ENCODE measurements at places on chromosomes 2 and 18.

DNA sequence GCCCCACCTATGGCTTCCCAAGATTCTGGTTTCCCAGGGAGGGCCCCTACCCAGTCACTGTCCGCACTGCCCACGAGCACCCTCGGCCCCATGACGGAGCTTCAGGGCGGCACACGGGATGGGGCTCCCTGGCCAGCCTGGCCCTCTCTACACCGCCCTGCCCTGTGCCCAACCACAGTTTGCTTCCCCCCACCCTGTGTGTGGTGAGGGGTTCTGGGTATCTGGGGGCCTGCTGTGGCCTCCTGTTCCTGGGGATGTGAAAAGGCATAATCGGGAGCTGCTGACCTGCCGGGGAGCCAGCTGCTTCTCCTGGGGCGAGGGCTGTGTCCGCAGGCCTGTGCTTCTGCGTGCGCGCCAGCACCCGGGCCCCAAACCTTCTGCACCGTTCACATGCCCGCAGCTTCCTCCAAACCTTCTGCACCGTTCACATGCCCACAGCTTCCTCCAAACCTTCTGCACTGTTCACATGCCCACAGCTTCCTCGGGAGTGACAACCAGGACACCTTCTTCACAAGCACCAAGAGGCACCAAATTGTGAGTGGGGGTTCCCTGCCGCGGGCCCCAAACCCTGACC, 12.4 kb downstream of the ANO7 start:
- no peak overlapping the region for H3K4me3 ChIP-seq
- H3K27ac ChIP-seq = no peak overlapping the region
- DNase-seq = no peak

DNA sequence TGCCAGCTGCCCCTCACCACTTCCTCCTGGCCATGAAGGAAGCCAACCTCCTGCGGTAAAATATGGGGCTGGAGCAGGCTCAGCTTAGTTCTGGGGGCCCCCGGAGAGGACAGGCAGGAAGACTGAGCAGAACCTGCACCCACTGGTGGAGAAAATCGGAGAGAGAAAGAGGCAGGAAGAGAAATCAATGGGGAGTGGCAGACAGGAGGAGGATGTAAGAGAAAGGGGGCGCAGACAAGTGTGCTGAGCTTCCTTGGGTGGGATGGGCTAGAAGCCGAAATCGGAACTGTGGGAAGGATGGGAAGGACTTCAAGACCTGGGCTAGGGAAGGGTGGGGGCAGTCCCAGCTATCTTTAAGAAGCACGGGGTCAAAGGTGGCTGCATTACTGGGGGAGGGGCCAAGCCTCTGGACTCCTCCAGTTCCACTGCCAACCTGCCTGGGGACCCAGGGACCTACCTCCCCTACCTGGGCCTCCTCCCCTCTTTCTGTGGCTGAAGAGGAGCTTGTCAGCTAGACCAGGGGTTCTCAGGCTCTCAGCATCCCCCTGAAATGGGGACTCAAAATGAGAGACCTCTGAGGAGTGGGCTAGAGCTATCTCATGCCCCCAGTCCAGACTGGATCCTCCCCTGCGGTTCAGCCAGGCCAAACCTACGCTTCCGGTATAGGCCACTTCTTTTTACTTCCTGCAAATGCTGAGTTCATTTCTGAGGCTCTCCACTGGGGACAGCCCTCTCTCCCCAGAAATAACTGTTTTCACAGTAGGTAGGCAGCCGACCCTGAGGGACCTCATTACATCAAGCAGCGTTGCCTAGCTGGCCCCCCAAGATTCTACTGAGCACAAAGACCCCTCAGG, 33.6 kb upstream of the B3GNT7 start:
- no peak overlapping the region for H3K4me3 ChIP-seq
- H3K27me3 ChIP-seq = no peaks in the 10 kb centered on the region
- no peaks in the 10 kb centered on the region for H3K36me3 ChIP-seq
- H3K27ac ChIP-seq = peak overlapping the region; percentile 85

GRCh38 chr2:29187926-29188325, 72.7 kb downstream of the CLIP4 start:
- no peaks in the 10 kb centered on the region for H3K4me1 ChIP-seq
- H3K27me3 ChIP-seq = no peaks in the 10 kb centered on the region
- no peak overlapping the region for H3K27ac ChIP-seq
- no peak overlapping the region for H3K4me3 ChIP-seq

- no peaks in the 10 kb centered on the region for H3K27me3 ChIP-seq
- H3K4me3 ChIP-seq = no peak overlapping the region
- no peak overlapping the region for H3K27ac ChIP-seq
- no peak for DNase-seq
These were observed 172.5 kb upstream of the KLF7 start for GRCh38 chr2:207338220-207338607.

GRCh38 chr2:101193033-101193626, 41.9 kb upstream of the TBC1D8 start:
- no peak for DNase-seq
- H3K27ac ChIP-seq = no peak overlapping the region
- H3K4me3 ChIP-seq = no peak overlapping the region
- peaks cover 4% of the 10 kb centered on the region for H3K4me1 ChIP-seq
- no peaks in the 10 kb centered on the region for H3K27me3 ChIP-seq

GRCh38 chr2:218305383-218305782, 13.1 kb upstream of the TMBIM1 start:
- peaks cover 7% of the 10 kb centered on the region for H3K4me1 ChIP-seq
- DNase-seq = no peak

DNA sequence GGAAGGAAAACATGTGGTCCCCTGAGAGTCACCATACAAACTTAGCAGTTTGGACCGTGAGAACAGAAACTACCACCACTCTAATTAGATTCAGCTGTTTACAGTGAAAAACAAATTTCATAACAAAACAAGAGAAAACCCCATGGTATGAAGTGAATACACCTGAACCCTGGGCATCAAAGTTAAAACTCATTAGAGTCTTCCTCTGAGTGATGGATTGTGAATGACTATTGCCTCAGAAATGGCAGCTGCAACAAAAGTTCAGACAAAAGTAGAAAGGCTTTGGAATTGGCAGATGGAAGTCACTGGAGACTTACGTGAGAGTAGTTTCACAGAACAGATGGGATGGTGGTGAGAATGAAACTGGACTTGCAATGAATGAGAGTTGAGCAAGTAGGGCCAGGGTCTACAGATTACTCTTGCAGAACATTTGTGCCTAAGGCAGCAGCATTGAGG, 98.0 kb downstream of the AAK1 start:
- H3K4me3 ChIP-seq = no peak overlapping the region
- H3K27ac ChIP-seq = no peak overlapping the region
- H3K4me1 ChIP-seq = no peaks in the 10 kb centered on the region
- no peaks in the 10 kb centered on the region for H3K27me3 ChIP-seq
- no peak for DNase-seq
